ENCODE measurements at places on chromosomes 13 and 19. TPM values are rescaled to one million over a fixed set of nuclear protein-coding genes. Genes with fewer than 3 reads are reported as not detected.

The ZNF154 gene
- 2.1 TPM for total RNA-seq

- no peak for DNase-seq
These were observed 854.3 kb downstream of the UQCRFS1 start for GRCh38 chr19:28358633-28359032.

The KATNAL1 gene
- total RNA-seq, result 4.0 TPM

DNA sequence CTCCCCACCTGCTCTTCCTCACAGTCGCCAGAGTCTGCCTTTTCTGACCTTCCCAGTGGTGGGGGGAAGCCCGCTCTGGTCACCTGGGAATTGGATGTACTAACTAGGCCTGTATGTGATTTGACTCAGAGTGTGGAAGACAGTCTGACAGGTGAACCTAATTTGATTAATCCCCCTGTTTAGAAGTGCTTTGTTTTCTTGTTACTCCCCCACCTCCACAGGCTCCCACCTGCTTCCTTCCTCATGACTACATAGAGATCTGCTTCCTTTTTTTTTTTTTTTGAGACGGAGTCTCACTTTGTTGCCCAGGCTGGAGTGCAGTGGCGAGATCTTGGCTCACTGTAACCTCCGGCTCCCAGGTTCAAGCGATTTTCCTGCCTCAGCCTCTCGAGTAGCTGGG lies 44.0 kb downstream of the COG3 start:
- DNase-seq, result no peak

The RPL18 gene
- 2,595 TPM for total RNA-seq

- no peak for DNase-seq
These were observed 41.6 kb upstream of the ZNF730 start for GRCh38 chr19:23075031-23075733.

The ATP4B gene
- not detected for total RNA-seq

The FGF21 gene
- total RNA-seq, result not detected

The DMKN gene
- total RNA-seq, result 0.95 TPM

GRCh38 chr19:33438987-33439781 lies 65.7 kb downstream of the CEBPG start:
- no peak for DNase-seq

DNA sequence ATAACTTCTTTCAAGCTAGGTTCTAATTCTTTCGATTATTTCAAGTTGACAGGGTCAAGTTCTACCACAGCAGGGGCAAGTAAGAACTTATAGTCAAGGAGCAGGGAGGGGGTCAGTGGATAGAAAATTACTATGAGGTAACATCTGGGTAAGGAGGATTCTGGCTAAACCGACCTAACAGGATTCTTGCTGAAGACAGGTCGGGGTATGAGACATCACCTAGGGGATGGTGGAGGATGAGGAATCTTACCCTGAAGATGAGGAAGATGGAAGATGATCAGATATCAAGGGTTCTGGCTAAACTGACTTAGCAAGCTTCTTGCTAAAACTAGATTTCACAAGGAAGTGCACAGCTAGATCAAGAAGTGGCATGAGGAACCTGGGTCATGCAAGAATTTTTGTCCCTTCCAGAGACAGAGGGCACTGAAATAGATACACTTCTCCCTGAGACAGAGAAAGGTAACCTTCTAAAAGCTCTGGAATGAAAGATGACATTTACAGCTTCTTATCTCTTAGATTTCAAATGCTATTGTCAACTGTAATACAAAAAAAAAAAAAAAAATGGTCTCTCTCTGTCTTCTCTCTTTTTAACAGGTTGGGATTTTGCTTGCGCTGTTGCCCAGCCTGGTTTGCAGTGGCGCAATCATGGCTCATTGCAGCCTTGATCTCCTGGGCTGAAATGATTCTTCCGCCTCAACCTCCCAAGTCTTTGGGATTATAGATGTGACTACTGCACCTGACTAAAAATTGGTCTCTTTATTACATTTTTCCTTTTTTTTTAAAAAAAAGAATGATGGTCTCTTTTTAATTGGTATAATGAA lies 9.6 kb upstream of the METTL21C start:
- DNase-seq, result no peak

The ITM2B gene
- 63.5 TPM for total RNA-seq

DNA sequence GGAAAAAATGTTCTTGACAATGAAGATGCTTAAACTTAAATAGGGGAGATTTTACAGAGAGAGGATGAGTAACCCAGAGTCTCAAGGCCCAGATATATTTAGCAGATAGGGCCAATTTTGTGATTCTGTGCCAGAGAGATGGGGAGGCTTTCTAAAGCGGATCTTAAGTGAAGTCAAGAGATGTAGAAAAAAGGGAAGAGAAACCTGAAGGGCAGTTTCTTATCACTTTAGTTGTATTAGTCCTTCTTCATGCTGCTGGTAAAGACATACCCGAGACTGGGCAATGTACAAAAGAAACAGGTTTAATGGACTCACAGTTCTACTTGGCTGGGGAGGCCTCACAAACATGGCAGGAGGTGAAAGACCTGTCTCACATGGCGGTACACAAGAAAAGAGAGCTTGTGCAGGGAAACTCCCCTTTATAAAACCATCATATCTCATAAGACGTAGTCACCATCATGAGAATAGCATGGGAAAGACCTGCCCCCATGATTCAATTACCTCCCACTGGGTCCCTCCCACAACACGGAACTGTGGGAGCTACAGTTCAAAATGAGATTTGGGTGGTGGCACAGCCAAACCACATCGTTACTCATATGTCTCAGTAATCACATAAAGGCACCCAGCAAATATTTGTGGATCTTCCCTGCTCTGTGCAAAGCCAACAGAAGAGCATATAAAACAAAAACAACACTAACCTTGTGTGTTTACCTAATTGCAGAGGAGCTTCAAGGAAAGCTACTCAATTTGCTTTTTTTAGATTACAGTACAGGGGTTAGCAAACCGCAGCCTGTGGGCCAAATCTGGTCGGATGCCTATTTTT lies 102.6 kb upstream of the MYCBP2 start:
- peak; percentile 4 for DNase-seq

- no peak for DNase-seq
These were observed 48.7 kb downstream of the CCNE1 start for GRCh38 chr19:29860492-29860891.

DNA sequence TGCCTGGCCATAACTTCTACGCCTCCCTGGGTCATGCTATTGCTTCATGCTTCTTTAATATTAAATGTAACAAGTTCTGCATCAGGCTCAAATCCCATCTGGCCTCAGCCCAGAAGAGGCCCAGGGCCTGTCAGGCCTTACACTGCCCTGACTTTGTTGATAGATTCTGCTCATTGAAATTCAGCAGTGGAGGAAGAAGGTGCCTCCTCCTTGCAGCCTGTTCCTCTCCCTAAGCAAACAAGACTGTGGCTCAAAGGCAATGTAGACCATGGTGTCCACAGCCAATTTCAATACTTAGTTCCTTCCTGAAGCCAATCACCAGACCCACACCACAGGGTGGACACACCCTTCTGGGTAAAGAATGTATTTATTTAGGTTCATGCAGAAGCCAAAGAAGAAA lies 59.4 kb downstream of the LACC1 start:
- DNase-seq, result no peak

- DNase-seq, result no peak
These were observed 778 bp downstream of the MUC16 start for GRCh38 chr19:9009431-9009830.

DNA sequence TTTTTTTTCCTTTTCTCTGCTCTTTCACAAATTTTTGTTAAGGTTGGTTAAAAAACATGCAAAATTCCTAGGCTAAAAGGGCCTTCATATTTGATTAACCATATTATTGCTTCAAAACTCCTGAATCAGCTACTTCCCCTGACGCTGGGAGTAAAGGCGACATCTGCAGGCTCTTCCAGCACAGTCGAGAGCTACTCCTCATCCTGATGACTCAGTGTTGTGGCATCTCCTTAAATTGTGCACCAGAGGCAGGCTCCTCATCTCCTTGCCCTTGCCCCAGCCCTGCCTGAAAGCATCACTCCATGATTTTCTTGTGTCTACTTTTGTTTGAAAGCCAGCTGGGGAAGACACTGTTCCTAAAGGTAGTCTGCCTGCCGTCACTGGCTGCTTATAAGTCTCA lies 24.5 kb upstream of the SOX1 start:
- DNase-seq, result no peak

DNA sequence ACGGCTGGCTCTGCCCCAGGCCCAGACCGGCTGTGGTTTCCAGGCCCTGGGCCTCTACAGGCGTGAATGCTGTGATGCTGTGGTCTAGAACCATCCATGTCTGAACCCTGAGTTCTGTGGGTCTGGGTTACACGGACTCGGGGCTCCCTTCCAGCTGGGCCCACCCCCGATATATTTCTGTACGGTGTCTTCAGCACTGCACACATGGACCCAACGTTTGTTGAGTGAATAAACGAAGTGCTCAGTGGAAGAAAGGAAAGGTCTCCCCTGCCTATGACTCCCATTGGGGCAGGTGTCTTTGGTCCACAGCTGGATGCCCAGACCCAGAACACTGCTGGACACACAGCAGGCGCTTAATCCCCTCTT lies 6.7 kb downstream of the TEKTIP1 start:
- DNase-seq, result no peak

GRCh38 chr13:81987159-81987558 lies 1646.2 kb upstream of the SPRY2 start:
- no peak for DNase-seq

DNA sequence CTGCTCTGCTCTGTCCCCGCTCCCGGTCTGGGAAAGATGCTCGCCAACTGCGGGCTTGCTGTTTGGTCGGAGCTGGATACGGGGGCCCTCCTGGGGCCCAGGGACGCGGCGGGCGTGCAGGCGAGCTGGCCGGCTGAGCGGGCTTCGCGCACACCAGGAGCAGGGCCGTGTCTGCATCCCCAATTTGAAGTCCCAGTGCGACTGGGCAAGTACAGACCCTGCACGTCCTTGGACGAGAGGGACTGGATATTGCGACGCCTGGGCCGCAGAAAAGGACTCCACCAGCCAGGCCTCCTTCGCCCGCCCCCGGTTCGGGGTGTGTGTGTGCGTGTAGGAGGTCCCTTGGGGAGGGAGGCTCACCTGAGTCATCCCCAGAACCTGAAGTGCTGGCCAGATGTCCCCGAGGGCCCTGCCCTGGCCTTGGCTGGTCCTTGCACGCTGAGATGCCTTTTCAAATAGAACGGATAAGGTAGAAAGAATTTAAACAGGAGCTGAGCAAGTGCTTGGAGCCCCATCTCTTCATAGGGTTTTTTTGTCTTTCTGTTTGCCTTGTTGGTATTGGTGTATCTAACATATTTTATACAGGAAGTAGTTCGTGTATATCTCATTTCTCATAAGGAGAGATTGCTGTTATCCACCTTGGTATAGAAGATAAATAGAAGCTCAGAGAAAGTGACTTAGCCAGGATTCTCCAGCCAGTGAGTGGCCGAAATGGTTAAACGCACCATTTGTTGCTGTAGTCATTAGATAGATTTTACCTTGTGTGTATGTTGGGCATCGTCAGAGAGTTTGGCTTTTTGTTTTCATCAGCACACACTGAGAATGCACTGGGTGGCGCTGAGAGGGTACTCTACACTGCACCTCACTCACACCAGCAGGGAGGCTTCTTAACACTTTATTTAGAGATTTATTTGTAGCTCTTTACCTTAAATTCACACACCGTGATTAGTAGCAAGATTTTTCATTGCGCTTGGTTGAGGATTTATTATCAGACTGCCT lies 1.1 kb downstream of the NAXD start:
- DNase-seq, result peak; percentile 32

The LCP1 gene
- total RNA-seq, result 663 TPM

GRCh38 chr13:51222686-51223559 lies 725 bp downstream of the FAM124A start:
- no peak for DNase-seq

DNA sequence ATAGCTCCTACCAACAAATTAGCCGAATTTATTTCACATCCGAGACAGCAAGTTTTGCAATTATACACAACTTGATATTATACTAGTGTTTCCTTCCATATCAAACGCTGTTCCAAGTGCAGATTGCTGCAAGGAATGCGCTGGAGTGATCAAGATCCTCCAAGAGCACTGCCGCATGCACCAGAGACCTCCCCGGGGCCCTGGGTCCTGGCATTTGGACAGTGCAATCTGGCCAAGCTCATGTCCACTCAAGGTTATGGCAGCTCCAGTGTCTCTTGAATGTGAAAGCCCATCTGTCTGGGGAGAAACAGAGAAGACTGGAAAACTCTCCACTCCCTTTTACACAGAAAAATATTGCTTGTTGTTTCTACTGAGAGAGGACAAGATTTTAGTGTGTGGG lies 111.9 kb downstream of the HSPH1 start:
- DNase-seq, result no peak

DNA sequence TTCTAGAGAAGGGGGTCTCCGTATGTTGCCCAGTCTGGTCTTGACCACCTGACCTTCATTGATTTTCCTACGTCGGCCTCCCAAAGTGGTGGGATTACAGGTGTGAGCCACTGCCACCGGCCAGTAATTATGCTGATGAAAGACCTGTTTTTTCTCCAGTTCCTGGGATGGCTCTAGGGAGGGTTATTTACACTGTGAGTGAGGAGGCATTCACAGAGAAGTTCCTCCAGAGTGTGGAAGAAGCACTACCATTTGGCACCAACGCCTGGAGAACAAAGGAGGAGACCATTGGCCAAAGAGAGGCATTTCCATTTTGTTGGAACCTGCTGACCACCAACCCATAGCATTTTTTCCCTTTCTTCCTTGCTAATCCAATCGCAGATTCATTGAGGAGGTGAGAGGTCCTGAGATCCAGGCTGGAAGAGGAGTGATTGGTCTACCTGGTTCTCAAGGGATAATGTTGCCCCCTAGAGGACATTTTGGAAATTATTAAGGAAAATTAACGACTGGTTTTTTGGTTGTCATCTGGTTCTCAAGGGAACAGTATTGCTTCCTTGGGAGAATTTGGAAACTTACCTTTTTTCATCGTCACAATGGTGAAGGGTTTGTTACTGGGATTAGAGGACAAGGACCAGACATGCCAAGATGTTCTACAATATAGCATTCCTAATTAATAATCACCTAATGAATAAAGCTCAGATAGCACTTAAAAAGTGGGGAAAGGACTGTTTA lies 5.5 kb upstream of the SAE1 start:
- no peak for DNase-seq

The SBK2 gene
- not detected for total RNA-seq

The CCDC70 gene
- not detected for total RNA-seq

DNA sequence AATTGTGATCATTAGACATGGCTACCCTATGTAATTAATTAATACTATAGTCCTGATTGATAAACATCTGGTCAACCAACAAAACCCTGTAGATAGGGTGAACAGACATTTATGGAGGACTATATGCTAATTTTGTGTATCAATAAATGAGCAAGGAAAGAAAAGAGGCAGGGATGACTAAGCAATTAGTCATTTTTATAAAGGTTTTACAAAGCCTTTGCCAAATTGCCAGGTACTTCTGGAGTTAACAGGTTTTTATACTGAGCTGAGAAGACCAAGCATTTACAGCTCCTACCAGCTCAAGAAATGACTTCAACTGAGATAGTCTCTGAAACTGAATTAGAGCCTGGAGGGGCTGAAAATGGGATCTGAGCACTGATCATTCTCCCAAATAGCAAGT lies 186.8 kb upstream of the PRR20A start:
- no peak for DNase-seq

- DNase-seq, result no peak
These were observed 67.8 kb downstream of the DGKH start for GRCh38 chr13:42116225-42116624.

DNA sequence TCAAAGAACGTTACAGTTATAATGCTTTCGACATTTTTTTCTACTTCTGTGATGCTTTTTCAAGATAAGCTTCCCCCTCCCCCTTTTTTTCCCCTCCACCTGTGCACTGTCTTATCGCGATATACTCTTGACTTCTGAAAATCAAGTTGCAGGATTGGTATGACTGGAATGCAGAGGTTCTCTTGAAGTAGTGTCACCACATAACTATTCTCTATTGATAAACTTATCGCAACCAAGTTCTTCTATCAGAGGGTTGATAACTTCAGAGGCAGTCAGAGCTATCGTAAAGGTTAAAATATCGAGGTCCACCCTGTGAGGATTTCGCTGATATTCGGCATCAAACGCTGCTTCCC lies 820 bp downstream of the EID2 start:
- no peak for DNase-seq

Data from activated T-cell treated with anti-CD3 and anti-CD28 coated beads, Interleukin-2, amount 50 U/mL, for 4 hours (primary cell).